ENCODE measurements at places on chromosomes 6 and 20.

DNA sequence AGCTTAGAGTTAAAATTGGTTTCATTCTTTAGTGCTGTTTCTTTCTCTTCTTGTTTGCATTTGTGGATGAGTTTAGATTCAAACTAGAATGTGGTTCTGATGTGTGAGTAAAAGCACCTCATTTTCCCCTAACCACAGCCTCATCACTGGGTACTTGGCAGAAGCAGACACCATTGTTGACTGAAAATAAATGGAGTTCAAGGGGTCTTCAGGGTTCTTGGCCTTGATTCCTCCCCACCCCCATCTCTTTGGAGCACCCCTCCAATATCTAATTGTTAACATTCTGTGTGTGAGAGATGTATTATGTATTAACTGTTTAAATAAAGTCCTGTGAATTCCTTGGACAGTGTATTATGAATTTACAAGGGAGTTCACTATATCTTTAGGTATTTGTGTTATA is 59.6 kb downstream of the JARID2 start:
- no peak for DNase-seq

- DNase-seq = no peak
Observed at GRCh38 chr6:110322874-110323242, 35.3 kb downstream of the METTL24 start.

GRCh38 chr20:723756-724155 is 44.5 kb downstream of the SLC52A3 start:
- DNase-seq = no peak

GRCh38 chr6:138569970-138570724 is 70.9 kb upstream of the NHSL1 start:
- no peak for DNase-seq

- no peak for DNase-seq
Observed at GRCh38 chr6:21061892-21062291, 527.6 kb downstream of the CDKAL1 start.

DNA sequence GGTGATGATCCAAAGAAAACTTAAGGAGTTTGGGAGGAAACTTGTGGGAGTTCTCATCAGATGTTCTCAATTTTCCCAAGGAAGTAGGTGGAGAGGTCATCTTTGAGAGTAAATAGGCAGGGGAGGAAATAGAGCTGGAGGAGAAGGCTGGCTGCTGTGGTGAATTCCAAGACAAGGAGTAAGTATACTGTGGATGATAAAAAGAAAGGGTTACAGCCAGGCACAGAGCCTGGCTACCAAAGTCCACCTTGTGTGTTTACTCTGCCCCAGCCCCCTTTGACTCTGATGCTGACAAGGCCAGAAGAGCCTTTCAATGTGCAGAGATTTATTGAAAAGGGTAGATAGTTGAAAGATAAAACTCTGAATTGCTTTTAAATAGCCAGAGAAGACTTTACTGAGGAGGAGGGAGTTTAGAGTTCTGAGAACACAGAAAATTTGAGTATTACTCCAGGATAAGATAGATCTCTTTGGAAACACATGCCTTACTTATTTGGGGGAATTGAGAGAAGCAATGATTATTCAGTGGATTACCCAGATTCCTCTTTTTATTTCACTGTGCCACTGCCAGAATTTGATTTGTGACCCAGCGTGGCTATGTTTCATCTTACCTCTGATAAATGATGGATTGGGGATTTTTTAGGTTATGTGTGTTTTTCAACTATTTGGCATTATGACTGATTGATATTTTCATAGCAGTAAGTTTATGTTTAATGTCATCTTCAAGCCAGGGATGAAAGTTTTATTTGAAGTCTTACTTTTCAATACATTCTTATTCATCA is 182.6 kb upstream of the JAG1 start:
- DNase-seq = no peak
